Glutamatergic neuron (in vitro differentiated cells): ENCODE measurements at places on chromosomes 3 and 15.
A peak's percentile ranks its signal among the peaks of the same experiment; 100 is the strongest.

- DNase-seq = no peak
Observed at GRCh38 chr15:77480859-77481633, 60.4 kb downstream of the HMG20A start.

- DNase-seq = no peak
Observed at GRCh38 chr3:71000483-71000882, 583.0 kb downstream of the FOXP1 start.

GRCh38 chr3:117748131-117748530 lies 1038.6 kb downstream of the TUSC7 start:
- no peak for DNase-seq

DNA sequence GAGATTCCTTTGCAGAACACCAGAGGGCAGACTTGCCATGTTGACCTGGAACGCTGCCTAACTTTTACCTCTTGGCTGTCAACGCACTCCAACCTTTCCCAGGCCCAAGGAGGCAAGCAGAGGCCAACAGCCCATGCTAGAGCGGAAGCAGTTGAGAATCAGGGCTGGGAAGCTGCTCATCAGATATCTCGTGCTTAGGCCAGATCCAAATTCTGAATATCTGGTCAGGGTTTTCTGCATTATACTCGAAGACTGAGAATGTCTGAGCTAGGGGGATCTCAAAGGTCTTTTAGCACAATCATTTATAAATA lies 2.5 kb downstream of the XIRP1 start:
- DNase-seq = peak; percentile 63

DNA sequence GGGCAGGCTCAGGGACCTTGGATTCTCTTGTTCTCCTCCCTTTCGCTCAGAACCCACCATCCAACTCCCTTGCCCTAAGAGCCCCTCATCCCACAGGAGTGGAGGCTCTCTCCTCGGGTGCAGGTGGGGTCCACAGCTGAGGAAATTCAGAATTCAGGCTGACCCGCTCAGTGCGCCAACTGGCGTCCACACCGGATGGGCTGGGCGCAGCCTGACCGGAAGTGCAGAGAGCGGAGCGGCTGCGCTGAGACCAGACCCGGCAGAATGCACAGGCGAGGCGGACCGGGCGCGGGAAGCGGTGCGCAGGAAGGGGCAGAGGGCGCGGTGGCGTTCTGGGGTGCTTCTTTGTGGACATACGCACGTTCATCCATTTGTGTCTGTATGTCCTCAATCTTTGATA lies 210.4 kb upstream of the NDN start:
- DNase-seq = no peak

GRCh38 chr15:78055919-78056713 lies 21.4 kb downstream of the TBC1D2B start:
- DNase-seq = peak; percentile 48

GRCh38 chr3:179079537-179079936 lies 7.9 kb upstream of the ZMAT3 start:
- no peak for DNase-seq

DNA sequence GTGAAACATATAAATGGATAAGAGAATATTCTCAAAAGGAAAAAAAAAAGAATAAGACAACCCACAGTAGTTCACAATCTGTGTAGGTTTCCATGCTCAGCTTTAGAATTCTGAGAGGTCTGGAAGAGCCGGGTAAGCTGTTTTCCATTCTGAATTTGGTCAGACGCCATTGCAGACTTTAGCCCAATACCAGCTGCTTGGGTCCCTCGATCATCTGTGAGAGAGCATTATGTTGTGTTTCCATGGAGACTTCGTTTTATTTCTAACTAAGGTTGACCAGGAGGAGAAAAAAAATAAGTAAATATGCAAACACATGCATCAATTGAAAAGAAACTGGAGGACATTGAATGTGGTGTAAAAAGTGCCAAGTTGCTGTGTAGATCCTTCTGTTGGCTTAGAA lies 25.5 kb downstream of the KCNAB1 start:
- no peak for DNase-seq

DNA sequence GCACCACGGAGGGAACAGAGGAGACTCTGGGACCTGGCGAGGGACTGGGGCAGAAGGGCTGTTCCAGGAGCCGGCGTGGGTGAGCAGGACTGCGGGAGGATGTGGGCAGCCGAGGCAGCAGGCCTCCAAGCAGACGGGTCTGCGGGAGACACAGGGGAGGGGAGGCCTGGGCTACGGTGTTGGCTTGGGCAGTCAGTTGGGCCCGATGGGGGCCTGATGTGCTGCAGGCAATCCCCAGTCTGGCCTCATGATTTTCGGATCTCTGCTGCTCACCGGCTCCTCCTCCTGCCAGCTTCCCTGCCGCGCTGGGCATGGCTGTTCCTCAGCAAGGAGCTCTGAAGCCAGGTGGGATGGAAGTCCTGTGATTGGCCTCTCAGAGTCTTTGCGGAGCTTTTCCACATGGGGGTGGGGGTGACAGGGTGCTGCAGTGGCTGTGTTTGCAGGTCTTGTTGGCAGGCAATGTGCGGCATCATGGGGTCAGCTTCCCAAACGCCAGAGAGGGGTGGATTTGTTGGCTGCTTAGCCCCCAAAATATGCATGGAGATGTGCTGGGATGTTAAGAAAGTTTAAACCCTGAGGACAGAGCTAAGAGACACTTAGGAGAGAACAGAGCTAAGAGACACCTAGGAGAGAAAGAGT lies 19.3 kb downstream of the MINAR1 start:
- no peak for DNase-seq

DNA sequence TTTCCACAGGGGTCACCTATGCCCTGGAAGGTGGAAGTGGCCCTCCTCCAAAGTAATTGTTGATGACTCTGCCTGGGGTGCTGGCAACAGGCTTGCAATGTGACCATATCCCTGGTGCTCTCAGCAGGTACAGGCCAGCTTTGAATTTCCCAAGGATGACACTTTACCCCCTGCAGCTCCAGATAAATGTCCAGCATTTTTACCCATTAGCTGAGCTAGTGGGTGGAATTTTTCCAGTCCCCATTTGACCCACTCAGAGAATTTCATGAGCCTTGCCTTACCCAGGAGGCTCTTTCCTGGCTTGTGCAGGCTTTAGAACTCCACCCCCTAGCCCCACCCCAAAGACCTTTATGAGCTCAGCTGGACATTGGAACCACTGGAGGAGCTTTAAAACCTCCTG lies 77.6 kb downstream of the ST8SIA2 start:
- no peak for DNase-seq

DNA sequence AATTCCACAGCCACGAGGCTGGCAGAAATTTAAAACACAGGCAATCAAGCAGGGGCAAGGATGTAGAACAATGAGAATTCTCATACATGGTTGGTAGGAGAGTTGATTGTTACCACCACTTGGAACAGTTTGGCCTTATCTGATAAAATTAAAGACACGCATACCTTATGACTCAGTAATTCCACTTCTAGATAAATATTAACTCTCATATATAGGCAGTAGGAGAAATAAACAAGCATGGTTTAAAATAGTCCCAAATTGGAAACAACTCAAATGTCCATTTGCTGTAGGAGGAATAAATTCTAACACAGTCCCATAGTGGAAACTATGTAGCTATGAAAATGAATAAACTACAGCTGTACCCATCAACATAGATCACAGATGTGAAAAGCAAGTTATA lies 42.3 kb upstream of the USP3 start:
- no peak for DNase-seq

DNA sequence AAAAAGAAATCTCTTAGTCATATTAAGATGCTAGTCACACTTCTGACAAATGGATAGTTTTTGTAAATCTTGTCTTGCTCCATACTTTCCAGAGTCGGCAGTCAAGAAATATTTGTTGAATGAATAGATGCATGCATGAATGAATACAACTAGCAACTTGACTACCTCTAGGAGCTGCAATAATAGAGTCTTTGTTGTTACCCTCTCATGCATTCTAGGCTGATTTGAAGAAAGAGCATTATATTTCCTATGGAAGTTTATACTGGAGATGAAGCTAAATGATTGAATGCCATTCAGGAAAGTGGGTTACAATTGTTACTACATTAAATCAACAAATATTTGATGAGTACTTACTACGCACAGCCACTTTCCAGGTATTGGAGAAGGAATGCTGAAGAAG lies 18.1 kb upstream of the TRAT1 start:
- no peak for DNase-seq

- DNase-seq = no peak
Observed at GRCh38 chr3:85726241-85726640, 767.5 kb downstream of the CADM2 start.

GRCh38 chr3:33001889-33002288 lies 50.4 kb downstream of the CCR4 start:
- no peak for DNase-seq

DNA sequence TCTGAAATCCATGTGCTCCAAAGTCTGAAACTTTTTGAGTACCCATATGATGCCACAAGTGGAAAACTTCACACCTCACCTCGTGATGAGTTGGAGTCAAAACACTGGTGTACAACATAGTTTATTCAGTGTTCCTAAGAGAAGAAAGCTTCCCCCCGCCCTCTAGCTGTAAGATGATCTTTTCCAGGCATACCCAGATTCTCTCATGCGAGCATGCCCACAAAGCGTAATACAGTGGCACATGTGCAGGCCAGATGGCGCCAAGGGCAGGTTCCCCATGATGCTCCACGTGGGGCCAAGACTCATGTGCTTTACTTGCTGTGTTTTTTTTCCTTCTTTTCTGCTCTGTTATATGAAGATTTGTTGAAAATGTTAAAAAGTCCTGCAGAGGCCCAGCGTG lies 104.9 kb upstream of the LRRFIP2 start:
- DNase-seq = no peak

- DNase-seq = no peak
Observed at GRCh38 chr3:176941689-176942088, 255.6 kb downstream of the TBL1XR1 start.

- no peak for DNase-seq
Observed at GRCh38 chr3:186922790-186923189, 7.5 kb upstream of the ST6GAL1 start.

GRCh38 chr3:129063841-129064482 lies 3.4 kb downstream of the GP9 start:
- no peak for DNase-seq

DNA sequence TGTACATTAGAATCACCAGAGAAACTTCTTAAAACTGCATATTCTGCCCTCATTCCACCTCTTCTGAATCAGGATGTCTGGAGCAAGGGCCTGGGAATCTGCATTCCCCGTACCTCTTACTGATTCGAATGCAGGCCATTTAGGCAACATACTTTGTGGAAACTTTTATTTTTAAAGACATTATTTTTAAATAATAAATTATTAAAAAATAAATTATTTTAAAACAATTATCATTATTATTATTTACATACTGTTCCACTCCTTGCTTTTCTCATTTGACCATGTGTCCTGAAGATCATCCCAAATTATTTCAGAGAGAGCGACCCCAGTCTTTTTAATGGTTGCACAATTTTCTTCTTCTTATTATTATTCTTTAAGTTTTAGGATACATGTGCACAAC lies 336.6 kb upstream of the TBC1D5 start:
- DNase-seq = no peak

DNA sequence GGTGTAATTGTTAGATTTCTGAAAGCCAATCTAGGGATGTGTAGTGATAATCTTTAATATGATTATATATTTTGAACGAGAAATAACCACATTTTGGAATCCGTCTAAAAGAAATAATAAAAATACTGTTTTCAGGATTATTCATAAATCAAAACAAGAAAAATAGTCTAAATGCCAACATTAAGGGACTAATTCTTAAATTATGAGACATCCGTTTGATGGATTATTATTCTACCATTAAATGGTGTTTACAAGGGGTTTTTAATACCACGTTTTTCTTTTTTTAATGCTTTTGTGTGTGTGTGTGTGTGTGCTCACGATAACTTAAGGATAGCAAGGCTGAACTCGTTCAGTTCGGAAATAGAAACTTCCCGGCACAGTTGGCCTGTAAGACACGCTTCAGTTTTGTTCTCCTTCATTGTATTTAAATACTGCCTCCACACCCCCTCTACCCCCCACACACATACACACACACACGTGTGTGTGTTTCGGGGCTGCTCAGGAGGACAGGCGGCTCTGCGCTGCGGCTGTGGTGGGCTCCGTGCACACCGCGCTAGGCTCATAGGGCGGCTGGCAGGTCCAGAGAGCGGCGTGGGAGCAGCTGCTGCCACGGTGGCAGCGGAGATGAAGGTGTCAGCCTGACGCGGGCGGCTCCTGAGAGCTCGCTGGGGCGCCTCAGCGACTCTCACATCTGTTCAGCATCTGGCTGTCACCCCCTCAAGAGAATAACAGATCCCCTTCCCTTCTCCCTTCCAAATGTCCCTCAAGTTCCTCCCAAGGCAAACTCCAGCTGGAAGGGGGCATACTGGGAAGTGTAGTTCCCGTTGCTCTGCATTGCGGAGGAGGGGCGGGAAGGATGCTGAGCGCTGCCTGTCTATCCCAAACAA lies 23.0 kb upstream of the ANP32A start:
- peak; percentile 63 for DNase-seq

- peak; percentile 73 for DNase-seq
Observed at GRCh38 chr3:194265505-194265892, 85.6 kb downstream of the CPN2 start.

GRCh38 chr3:141808586-141808985 lies 45.4 kb downstream of the GRK7 start:
- DNase-seq = no peak

- DNase-seq = no peak
Observed at GRCh38 chr3:27960133-27960532, 238.0 kb upstream of the EOMES start.

GRCh38 chr3:136343873-136344555 lies 93.9 kb downstream of the PCCB start:
- no peak for DNase-seq

GRCh38 chr3:135528413-135529015 lies 437.0 kb upstream of the PPP2R3A start:
- no peak for DNase-seq

GRCh38 chr3:172561897-172562640 lies 38.8 kb upstream of the TNFSF10 start:
- no peak for DNase-seq

- DNase-seq = no peak
Observed at GRCh38 chr3:124243177-124243859, 251.4 kb upstream of the ROPN1 start.
